ENCODE measurements at places on chromosomes 7 and 10. TPM values are rescaled to one million over a fixed set of nuclear protein-coding genes. Genes with fewer than 3 reads are reported as not detected.

GRCh38 chr10:132132421-132132841, 54.3 kb upstream of the DPYSL4 start:
- DNase-seq, result no peak

DNA sequence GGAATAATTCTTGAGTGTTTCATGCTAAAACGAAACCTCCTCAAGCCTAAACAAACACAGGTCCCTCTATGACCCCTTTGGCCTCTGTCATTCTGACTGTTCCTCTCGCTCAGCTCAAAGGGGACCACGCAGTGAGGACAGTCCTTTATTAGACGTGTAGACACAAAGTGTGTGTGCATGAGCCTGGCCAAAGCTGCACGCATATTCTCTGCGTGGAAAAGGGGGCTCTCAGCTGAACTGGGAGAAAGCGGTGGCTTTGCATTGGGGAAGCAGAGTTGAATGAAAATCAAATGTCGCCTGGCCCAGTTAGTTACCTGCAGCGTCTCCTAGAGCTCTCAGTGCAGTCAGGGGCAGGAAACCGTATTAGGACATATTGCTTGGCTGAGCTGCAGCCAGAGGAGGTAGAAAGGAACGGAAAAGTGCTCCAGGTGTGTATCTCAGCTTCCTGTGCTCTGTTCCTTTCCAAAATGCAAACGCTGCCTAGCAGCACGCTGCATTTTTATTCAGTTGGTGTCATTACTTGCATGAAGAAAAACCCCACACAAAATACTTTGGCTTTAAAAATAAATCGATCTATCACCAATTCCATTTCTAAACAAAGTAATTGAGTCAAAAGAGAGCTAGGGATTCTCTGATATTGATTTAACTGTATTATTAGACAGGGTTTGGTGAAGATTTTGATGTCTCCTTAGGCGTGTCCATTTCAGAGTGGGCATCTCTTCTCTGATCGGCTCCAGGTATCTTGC, 4.9 kb downstream of the GATA3 start:
- DNase-seq, result peak; percentile 52

GRCh38 chr7:15087771-15088170, 185.2 kb upstream of the DGKB start:
- no peak for DNase-seq

- no peak for DNase-seq
Observed at GRCh38 chr10:14601872-14602725, 172.6 kb downstream of the FAM107B start.

DNA sequence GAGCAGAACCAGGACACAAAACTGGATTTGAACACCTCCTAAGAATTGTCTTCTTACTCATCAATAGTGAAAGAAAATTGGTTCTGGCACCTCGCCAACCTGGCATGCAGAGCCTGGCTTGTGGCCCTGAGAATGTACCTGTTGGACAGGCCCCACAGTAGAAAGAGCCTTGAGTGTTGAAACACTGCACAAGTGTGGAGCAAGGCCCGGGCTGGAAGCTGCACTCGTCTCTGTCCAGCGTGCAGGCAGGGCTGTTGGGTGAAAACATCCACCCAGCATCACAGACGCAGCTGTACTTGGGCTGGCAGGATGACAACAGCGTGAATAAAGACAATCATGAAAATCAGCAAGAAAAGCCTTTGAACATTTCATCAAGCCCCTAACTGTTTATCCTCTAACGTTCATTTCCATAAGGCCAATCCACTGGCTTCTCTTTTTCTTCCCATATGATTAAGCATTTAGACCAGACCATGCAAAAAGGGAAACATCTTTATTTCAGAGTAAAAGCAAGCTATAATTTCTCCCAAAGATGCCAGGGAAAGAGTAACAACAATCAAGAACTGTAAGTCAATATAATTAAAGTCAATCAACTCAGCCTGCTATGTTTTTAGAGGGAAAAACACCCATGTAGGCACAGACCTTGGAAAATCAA, 15.6 kb downstream of the CUBN start:
- DNase-seq, result no peak

GRCh38 chr10:118332236-118332635, 9.9 kb downstream of the FAM204A start:
- DNase-seq, result no peak

The PCGF5 gene
- total RNA-seq, result 4.8 TPM

The NAT16 gene
- total RNA-seq, result 0.30 TPM

The HOGA1 gene
- not detected for total RNA-seq
